ENCODE measurements at places on chromosomes 4 and X.

GRCh38 chr4:139978692-139979091 is 175.3 kb downstream of the MAML3 start:
- no peak for DNase-seq

DNA sequence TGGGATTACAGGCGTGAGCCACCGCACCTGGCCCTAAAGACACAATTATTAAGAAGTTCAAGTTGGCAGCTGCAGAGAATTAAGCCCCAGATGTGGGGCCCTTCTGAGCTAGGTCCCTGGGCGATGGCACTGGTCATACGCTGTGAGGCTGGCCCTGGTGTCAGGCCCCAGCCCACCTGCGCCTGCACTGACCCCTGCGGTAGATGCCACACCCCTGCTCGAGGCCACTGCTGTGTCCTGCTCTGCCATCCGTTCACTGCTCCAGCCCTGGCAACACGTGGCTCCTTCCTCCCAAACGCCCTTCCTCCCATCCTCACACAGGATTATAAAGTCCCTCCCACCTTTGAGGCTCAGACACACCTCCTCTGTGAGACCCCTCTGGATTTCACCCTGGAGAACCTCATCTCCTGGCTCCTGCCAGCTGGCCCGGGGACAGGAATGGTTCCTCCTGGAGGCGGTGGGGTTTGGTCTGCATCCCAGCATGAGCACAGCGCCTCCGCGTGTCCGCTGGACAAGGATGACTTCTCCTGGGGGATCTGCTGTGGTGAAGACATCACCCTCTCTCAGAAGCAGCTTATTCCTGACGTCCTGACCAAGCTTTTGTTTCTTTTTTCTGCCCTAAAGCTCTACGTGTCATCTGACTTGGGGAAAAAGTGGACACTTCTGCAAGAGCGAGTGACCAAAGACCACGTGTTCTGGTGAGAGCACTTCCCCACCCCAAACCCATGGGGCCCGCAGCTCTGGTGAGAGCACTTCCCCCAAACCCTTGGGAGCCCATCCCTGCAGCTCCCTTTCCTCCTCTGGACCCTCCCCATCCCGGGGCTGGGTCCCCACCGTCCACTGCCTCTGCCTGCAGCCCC is 219.0 kb upstream of the PSAPL1 start:
- DNase-seq = peak; percentile 36

- no peak for DNase-seq
Observed at GRCh38 chr4:147220833-147221232, 260.1 kb upstream of the EDNRA start.

DNA sequence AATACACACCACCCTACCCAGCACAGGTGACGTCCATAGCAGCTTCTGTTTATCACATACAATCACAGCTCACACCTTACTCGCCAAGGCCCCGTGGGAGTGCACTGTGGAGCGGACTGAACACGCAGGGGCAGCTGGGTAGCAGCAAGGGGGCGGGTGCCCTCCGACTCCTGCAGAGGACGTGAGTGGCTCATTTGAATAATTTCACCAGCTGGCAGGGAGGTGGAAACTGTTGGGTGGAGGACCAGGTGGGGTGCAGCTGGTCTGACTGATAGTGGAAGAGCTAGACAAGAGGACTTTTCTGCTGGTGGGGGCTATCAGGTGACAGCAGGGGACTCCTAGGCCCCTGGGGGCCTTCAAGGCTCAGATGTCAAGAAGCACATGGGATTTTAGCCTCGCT is 16.3 kb downstream of the MAN2B2 start:
- DNase-seq = no peak

GRCh38 chrX:10622197-10622596 is 1.8 kb upstream of the MID1 start:
- DNase-seq = no peak

DNA sequence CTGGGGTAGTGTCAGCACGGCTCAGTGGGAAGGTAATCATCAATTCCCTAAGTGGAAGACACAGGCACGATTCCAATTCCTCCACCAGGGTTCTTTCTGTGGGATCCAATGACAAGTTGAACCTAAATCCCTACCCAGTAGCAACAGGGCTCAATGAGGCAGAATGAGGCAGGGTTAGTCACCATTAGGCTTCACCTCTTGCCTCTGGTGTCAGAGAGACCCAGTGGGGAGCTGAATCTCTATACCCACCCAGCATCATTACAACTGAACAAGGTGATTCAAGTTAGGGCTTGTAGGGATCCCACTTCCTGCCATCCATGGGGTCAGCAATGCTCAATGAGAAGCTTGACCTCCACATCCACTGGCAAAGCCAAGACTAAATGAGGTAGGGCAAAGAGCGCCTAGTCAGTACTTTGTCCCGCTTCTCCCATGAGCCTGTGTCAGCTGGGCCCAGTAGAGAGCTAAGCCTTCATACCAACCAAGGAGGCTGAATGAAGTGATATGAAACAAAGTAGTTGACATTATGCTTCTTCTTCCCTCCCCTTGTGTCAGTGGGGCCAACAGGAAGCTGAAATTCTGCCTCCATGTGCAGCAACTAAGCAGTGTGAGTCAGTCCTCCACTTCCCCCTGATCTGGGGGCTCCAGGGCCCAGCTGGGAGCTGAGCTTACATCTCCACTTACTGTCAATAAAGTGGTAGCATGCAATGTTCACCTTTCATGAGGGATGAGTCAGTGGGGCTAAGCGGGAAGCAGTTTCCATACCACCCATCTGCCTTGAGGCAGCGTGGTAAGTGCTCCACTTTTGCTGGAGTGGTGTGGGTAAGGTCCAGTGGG is 36.4 kb upstream of the RBM41 start:
- peak; percentile 28 for DNase-seq

DNA sequence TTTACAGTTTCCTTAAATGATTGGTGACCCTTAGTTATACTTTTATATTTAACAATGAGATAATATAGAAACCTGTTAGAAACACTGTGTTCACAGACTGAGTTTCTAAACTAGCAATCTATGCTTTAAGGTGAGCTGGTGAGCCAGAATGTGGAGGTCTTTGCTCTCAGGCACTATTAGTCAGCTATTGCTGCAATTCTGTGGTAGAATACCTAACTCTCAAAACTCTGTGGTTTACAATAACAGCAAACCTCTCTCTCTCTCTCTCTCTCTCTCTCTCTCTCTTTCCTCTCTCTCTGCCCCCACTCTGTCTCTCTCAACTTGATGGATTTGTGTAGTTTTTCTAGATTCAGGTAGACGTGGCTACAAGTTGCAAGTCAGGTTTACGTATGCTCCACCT is 17.6 kb upstream of the LCORL start:
- no peak for DNase-seq

- no peak for DNase-seq
Observed at GRCh38 chrX:86829786-86830185, 681.5 kb downstream of the DACH2 start.

DNA sequence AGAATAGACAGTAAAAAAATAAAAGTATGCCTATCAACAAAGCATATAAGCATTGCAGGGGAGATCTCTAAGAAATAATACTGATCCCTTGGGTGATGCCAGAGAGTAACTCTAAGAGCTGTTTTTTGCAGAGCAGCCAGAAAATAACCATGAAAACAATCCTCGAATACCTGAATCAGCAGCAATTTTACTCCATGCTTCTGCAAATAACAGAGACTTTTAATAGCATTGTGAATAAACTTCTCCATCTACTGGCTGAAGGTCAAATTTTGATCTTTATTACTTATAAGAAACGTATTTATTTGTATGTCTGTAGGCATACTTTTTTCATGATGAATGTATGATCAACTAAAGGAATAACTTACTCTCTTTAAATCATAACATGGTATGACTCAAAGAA is 334.5 kb downstream of the GALNTL6 start:
- DNase-seq = peak; percentile 72

- no peak for DNase-seq
Observed at GRCh38 chrX:20317873-20318272, 51.2 kb upstream of the RPS6KA3 start.

DNA sequence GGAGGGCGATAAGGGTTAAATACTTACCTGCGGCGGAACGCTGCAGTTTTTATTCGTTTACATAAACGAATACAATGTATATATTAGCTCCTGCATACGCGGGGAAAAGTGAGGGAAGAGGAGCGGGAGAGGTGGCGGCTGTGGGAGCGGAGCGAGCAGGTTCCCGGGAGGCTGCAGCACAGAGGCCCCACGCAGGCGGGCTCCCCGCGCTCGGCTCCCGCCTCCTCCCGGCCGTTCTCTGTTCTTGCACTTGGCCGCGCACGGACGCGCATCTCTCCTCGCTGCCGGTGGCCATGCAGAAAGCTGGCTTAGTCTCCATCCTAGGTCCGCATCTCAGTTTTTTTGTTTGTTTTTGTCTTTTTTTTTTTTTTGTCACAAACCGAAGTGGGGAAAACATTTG is 340.4 kb upstream of the FAT1 start:
- no peak for DNase-seq

GRCh38 chr4:186936496-186937375 is 213.1 kb upstream of the FAT1 start:
- DNase-seq = peak; percentile 71

DNA sequence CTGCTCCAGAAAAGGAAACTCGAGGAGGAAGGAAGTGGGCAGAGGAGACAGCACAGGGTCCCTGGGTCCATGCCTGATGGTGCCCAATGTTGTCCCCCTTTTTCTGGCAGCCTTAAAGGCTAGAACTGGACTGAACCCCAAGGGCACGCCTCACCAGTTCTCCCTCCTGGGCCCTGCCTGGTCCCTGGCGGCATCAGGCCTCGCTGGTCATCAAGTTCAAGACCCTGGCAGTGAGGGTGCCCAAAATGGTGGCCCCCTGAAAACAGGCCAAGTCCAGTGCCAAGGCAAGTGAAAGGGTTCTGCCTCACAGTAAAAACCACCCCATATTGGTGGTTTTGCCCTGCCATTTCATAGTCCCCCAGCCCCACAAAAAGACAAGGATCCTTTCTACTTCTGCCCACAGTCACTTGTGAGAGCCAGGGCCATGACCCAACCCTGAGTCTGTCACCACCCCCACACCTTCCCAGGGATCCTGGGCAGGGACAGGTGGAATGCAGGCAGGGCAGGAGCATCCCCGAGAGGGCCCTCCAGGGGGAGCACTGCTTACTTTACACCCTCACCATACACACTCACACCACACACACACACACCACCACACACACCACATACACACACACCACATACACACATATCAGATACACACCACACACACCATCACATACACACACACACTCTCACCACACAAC is 107.6 kb downstream of the DCTD start:
- DNase-seq = no peak

- no peak for DNase-seq
Observed at GRCh38 chr4:177558995-177559394, 116.8 kb upstream of the AGA start.

GRCh38 chr4:168486912-168487281 is 6.6 kb upstream of the DDX60L start:
- DNase-seq = peak; percentile 77
